ENCODE measurements at places on chromosomes 11 and 22. TPM values are rescaled to one million over a fixed set of nuclear protein-coding genes. Genes with fewer than 3 reads are reported as not detected.

Gene TRIM49
- not detected for total RNA-seq

Gene PTPN5
- total RNA-seq = 4.4 TPM

Gene GDPD4
- not detected for total RNA-seq

Gene RIBC2
- total RNA-seq = 0.94 TPM

Gene TXN2
- total RNA-seq = 60.3 TPM

Gene MOGAT2
- total RNA-seq = not detected

Gene DEFB131B
- not detected for total RNA-seq

Gene PNPLA3
- not detected for total RNA-seq

Gene OR5A1
- not detected for total RNA-seq

Gene RFPL1
- total RNA-seq = not detected

Gene IGLL5
- 4.1 TPM for total RNA-seq

Gene OR56A1
- not detected for total RNA-seq

Gene CADM1
- 23.5 TPM for total RNA-seq

Gene FGF3
- total RNA-seq = not detected

Gene F2
- total RNA-seq = 0.62 TPM

Gene SLC7A4
- 0.23 TPM for total RNA-seq

Gene ABTB2
- total RNA-seq = 7.6 TPM

Gene MS4A6E
- not detected for total RNA-seq

Gene CCDC88B
- total RNA-seq = 9.4 TPM

Gene DGCR6
- total RNA-seq = 4.5 TPM

Gene RIC3
- 33.2 TPM for total RNA-seq

Gene BIRC3
- total RNA-seq = 10.6 TPM

Gene GRIK4
- total RNA-seq = under 0.01 TPM

Gene FGF19
- not detected for total RNA-seq

Gene FXYD6
- total RNA-seq = 76.7 TPM

Gene OR8D4
- not detected for total RNA-seq

Gene OR8A1
- total RNA-seq = not detected

Gene TSGA10IP
- not detected for total RNA-seq

Gene SLC22A8
- total RNA-seq = not detected

Gene TIMP3
- total RNA-seq = 795 TPM

Gene MFRP
- 0.15 TPM for total RNA-seq

Gene MMP8
- total RNA-seq = not detected

Gene PHRF1
- 23.2 TPM for total RNA-seq

Gene RASSF10
- 1.3 TPM for total RNA-seq

Gene OR51E2
- 2.5 TPM for total RNA-seq

Gene RAC2
- 6.9 TPM for total RNA-seq

Gene NLRP6
- 0.23 TPM for total RNA-seq

Gene ZMAT5
- total RNA-seq = 26.5 TPM

Gene OR52N4
- not detected for total RNA-seq

Gene ZNF280B
- total RNA-seq = 0.16 TPM

Gene HTR3B
- not detected for total RNA-seq

Gene EFCAB6
- 2.6 TPM for total RNA-seq

Gene ANKK1
- 0.27 TPM for total RNA-seq

Gene MMP12
- total RNA-seq = not detected

Gene SMTN
- 1,687 TPM for total RNA-seq

Gene SCGB1D2
- 9.3 TPM for total RNA-seq

Gene POLR2F
- total RNA-seq = 68.3 TPM

Gene TMEM134
- total RNA-seq = 31.7 TPM

Gene P4HA3
- total RNA-seq = 0.94 TPM

Gene PLAAT4
- 40.5 TPM for total RNA-seq

Gene CASP5
- 0.67 TPM for total RNA-seq

Gene YIF1A
- total RNA-seq = 39.4 TPM

Gene SLC22A6
- not detected for total RNA-seq

Gene PNPLA5
- total RNA-seq = not detected

Gene FREY1
- not detected for total RNA-seq

Gene CPT1A
- total RNA-seq = 103 TPM

Gene CREBZF
- total RNA-seq = 59.9 TPM

Measured in gastroesophageal sphincter (tissue), 4 donors.